ENCODE measurements at places on chromosomes 6 and 20. TPM values are rescaled to one million over a fixed set of nuclear protein-coding genes. Genes with fewer than 3 reads are reported as not detected.

The TRIM15 gene
- 0.59 TPM for total RNA-seq

The RBM38 gene
- total RNA-seq = 90.4 TPM

The FKBP1C gene
- total RNA-seq = 2.7 TPM

The ACTR5 gene
- total RNA-seq = 14.9 TPM

The CRIP3 gene
- not detected for total RNA-seq

The GRM1 gene
- not detected for total RNA-seq

The TP53TG5 gene
- total RNA-seq = 0.07 TPM

The SHLD1 gene
- total RNA-seq = 10.8 TPM

The BCAS1 gene
- not detected for total RNA-seq

The B3GALT4 gene
- 5.6 TPM for total RNA-seq

The SOD2 gene
- total RNA-seq = 81.0 TPM

DNA sequence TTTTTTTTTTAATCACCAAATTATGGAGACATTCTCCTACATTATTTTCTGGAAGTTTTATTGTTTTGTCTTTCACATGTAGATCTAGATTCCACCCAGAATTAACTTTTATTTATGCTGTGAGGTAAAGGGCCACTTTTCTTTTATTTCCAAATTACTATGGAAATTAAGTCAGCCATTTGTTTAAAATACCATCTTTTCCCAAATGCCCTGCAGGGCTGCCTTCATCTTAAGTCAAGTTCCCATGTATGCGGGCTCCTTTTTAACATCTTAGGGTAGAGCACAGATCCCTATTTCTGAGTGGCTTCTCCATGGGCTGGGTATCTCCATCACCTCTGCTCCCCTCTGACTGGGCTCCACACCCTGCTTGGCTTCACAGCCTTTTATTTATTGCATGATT lies 348.4 kb downstream of the SOX4 start:
- no peak for DNase-seq

- DNase-seq = no peak
These were observed 623.1 kb downstream of the HTR1B start for GRCh38 chr6:76840041-76840745.

GRCh38 chr20:62938105-62938888 lies at the start of gene GID8:
Gene GID8 (plus strand): TSS chr20:62938147. CDS start chr20:62941503, 3,356 bp downstream.
- DNase-seq = no peak

- DNase-seq = no peak
These were observed 301.3 kb upstream of the JARID2 start for GRCh38 chr6:14944593-14944992.

GRCh38 chr20:35563834-35564233 lies 22.0 kb downstream of the ERGIC3 start:
- DNase-seq = no peak

GRCh38 chr20:931401-931800 lies 15.3 kb upstream of the ANGPT4 start:
- DNase-seq = no peak

- no peak for DNase-seq
These were observed 39.0 kb upstream of the IFNGR1 start for GRCh38 chr6:137258170-137258569.

DNA sequence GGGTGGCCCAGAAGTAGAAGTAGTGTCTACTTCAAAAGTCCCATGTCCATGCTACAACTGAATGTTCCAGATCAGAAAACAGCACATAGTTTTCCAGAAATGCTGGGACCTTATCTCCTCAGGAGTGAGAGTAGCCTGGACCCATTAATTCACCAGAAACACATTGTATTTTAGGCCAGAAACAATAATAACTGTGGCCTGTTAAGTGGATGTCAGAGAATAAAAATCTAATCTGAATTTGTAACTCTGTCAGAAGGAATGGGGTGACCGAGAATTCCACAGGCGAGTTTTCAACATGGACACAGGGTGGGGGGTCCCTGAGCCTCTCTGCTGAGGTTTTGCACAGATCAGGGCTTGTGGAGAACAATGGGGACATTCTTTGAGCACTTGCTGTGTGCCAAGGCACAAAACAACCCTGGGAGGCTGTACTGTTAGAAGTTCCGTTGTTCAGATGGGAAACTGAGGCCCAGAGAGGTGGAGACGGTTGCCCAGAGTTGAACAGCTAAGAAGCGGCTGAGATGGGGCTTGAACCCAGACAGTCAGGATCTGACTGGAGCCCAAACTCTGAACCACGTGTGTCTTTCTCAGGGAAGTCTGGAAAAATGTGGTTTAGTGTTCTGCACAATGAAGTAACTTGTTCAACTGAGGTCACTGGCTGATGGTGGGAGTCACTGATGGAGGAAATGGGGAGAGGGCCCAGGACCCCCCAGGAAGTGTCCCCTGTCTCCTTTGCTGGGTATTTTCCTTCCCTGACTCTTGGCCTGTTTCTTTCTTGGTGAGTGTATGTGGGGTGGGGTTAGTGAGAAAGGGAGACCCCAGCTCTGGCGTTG lies 44.2 kb downstream of the SNAI1 start:
- DNase-seq = no peak

DNA sequence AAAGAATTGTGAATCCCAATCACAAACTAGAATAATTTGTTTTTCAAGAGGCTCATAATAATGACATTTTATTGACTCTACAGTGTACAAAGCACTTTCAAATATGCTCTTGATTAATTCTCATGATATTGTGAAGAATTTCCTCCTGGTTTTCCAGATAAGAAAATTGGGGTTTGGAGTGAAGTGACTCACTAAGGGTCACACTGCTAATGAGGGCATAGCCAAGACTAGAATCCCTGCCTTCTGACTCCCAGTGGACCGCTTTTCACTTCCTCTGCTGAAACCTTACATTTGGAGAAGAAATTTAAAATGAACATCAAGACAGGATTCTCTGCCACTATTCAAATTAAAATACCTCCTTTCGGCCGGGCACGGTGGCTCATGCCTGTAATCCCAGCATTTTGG lies 38.3 kb upstream of the LTV1 start:
- no peak for DNase-seq

DNA sequence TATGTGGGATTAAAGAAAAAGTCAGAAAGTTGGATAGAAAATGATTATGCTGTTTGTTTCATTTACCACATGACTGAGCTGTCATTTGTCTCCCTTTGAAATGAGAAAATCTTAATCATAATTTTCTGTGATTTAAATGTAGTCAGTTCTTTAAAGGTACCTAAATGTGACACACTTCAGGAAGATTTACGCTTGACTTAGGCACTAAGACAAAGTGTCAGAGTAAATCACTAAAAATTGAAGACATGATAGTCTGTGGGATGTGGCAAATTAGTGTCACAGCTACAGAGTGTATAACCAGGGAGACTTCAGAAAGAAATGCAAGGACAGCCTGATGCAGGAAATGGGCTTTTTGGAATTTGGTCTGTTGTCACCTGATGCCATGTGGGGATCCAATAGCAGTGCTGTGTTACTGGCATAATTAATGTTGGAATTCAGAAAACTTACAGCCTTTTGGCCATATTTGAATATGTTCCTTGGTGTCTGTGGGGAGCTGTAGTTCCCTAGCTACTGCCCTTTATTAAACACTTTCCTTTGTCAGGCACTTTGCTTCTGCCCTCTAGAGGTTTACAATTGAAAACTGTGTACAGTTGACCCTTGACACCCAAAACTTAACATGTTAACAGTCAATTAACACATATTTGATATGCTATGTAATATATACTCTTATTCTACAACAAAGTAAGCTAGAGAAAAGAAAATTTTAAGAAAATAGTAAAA lies 493.8 kb downstream of the UTRN start:
- no peak for DNase-seq

- DNase-seq = no peak
These were observed 20.1 kb upstream of the TCP11 start for GRCh38 chr6:35161266-35161665.

DNA sequence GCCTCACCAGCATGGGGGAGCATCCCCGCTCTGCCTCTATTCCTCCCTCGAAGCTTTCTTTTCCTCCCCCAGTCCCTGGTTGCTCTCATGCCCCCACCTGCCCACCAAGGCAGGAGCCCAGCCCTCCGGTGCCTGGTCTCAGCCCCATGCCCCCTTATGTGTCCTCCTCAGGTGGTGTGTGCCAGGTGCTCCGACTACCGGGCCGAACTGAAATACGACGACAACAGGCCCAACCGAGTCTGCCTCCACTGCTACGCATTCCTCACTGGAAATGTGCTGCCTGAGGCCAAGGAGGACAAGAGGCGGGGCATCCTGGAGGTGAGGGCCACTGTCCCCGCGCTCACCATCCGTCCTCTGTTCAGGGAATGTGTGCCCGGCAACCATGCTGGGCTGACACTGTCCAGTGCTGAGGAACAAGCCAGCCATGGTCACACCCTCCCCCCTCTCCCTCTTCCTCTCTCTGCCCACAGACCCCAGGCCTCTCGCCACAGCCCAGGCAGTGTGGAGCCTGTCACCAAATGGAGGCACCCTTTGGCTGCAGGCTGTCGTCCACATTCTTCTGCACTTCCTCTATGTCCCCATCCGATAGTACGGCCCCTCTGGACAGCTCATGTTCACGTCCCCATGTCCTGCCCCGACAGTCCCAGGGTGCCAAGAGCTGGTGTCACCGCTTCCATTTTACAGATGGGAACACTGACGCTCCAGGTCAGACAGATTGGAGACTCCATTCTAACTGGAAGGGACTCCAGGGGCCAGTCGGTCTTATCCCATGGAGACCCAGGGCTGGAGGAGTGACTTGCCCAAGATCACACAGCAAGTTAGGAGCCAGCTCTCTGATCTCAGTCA lies 20.4 kb downstream of the FGD2 start:
- no peak for DNase-seq

GRCh38 chr6:46170357-46171289 lies at the start of gene ENPP5:
Gene ENPP5 (minus strand): TSS chr6:46170980. CDS start chr6:46168262, 2,718 bp downstream.
- DNase-seq = no peak

- DNase-seq = no peak
These were observed 10.5 kb downstream of the ENTPD6 start for GRCh38 chr20:25206063-25206403.

GRCh38 chr6:158287047-158287446 lies 25.2 kb upstream of the TULP4 start:
- DNase-seq = no peak

- peak; percentile 75 for DNase-seq
These were observed 43.0 kb upstream of the PTGIS start for GRCh38 chr20:49610691-49611538.

DNA sequence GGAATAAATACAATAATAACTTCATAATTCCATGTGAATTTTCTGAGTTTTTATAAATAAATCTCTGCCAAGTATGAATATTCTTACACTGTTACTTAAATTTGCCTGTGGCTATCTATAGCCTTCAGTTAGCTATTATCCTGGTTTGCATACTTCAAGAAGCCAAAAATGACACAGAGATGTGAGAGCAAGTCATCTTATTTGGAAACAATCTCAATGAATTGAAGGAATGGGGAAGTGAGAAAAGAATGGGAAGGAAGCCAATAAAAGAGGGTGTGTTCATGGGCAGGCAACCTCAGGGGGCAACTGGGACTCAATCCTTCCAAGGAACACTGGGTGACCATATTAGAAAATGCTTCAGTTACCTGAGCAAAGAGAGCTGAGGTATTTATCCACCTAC lies 9.9 kb downstream of the HAO1 start:
- no peak for DNase-seq

GRCh38 chr20:16514140-16514539 lies 59.1 kb downstream of the KIF16B start:
- no peak for DNase-seq

- DNase-seq = no peak
These were observed 279.2 kb upstream of the CNR1 start for GRCh38 chr6:88445188-88445965.

GRCh38 chr6:11140056-11140455 lies 28.5 kb upstream of the ERVFRD-1 start:
- no peak for DNase-seq

DNA sequence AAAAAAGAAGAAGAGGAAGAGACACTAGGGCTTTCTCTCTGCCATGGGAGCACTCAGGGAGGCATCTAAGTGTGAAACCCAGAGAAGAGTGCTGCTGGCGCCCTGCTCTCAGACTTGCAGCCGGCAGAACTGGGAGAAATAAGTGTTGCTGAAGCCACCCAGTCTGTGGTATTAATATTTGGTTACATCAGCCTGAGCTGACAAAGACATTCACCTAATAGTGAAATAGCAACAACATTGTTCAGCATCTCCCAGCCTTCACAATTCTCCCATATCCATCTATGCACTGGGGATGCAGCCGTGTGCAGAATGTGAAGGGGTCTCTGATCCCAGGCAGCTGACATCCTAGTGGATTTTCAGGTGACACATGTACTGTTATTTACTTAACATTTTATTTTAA lies 12.0 kb downstream of the KCNG1 start:
- DNase-seq = no peak

GRCh38 chr20:15930311-15931305 lies 642.6 kb downstream of the KIF16B start:
- DNase-seq = no peak

GRCh38 chr20:52179331-52180179 lies 12.0 kb downstream of the ZFP64 start:
- no peak for DNase-seq

DNA sequence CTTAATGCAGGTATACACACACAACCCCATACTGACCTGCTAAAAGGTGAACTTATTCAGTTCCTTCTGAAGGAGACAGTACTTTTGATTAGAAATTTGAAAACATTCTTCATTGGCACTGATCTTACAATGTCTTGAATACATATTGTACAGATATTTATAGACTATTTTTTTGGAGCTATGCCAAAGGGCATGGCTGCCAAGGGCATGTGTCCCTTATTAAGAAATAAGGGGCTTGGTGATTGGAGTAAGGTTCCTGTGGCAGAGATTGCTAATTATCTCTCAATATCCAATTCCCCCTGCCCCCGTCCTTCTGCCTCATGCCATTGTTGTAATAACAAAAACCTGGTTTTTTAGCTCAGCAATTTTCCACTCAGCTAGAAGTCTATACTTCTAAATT lies 355.9 kb downstream of the FARS2 start:
- DNase-seq = no peak

GRCh38 chr6:113018351-113019151 lies 671.4 kb downstream of the RFPL4B start:
- no peak for DNase-seq

DNA sequence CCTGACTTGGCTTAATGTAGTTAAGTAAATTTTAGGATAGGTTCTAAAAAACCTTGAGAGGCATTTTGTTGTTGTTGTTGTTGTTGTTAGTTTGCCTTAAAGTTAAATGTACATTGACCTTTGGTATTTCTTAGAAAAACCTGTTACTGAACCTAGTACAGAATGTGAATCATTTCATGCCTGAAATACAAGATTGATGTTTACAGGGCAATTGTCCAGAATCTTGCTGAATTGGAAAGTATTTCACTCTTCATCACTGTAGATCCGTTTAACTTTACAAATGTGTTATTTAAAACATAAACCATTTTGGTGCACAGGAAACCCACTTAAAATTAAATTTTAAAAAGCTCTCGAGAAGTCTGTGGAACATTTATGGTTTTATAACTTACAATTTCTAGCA lies 75.0 kb downstream of the CEP57L1 start:
- no peak for DNase-seq

GRCh38 chr6:119322034-119322433 lies 27.5 kb downstream of the MAN1A1 start:
- DNase-seq = no peak

- DNase-seq = no peak
These were observed 13.8 kb downstream of the UBE2V1 start for GRCh38 chr20:50099113-50099512.

All from activated T-helper 1 cell treated with anti-CD3 and anti-CD28 coated beads, Interleukin-12 subunit alpha, Interleukin-12 subunit beta, Interleukin-2, Interleukin-4 antibody, amounts not matched to agents 30 ng/mL and 10 ng/mL and 1 ng/mL, durations not matched to agents 14 hours and 24 hours and 36 hours (primary cell).